ENCODE measurements at places on chromosomes 7 and 10.
A peak's percentile ranks its signal among the peaks of the same experiment; 100 is the strongest.

DNA sequence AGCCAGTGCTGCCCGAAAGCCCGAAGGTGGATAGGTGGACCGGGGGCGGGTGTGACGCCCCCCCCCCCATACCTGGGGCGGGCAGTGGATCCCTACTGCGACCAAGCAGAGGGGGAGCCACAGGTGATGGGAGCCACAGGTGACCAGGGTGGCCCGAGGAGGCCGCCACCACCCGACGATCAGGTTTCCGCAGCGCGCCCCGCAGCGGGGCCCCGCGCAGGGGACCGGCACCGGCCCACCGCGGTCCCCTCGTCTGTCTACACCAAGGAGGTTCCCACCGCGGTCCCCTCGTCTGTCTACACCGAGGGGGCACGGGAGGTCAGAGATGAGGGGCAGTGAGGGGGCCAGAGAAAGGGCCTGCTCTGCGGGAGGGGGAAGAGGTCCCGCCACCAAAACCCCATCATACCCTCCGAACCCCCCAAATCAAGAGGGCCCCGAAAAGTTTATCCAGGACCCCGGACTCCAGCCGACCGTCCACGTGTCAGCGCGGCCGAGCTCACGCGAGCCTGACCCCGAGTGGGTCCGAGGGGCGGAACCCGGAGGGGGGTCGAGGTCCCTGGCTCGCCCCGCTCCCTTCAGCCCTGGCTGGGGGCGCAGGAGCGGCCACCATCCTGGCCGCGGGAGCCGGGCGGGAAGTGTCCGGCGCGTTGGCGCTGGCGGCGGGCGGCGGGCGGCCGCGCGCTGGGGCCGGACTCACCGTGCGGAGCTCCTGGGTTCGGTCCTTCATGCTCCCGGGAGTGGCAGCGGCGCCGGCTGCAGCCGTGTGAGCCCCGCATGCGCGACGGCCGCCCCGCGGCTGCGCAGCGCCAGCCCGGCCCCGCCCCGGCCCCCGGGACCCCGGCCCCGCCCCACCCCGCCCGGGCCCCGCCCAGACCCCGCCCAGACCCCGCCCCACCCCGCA, at the start of gene STX1A:
Gene STX1A, minus strand, starts transcription at position 765 of the 901 bp plus-strand sequence. Its CDS starts 38 bp downstream, at position 727.
- peak; percentile 77 for DNase-seq

GRCh38 chr10:88813200-88813599, 10.7 kb downstream of the LIPM start:
- no peak for DNase-seq

- no peak for DNase-seq
These were observed 208.1 kb downstream of the TCF7L2 start for GRCh38 chr10:113158183-113158582.

GRCh38 chr7:98199131-98199530, 12.1 kb upstream of the BHLHA15 start:
- no peak for DNase-seq

- no peak for DNase-seq
These were observed 23.8 kb upstream of the AKR1C1 start for GRCh38 chr10:4939224-4940072.

DNA sequence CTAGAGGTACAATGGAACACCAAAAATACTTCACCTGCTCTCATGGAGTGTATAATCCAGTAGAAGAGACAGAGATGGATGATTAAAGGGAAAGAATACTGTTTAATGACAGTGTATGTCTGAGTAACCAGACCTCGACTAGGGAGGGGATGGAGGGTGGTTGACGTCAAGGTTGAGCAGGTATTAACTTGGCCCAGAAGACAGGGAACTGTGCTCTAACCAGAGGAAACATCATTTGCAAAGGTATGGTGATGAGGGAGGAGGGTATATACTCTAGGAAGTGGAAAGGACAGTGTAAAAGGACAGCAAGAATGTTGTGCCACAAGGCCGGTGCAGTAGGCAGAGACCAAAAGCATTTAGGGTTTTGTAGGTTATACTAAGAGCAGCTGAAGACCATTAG, 2.9 kb downstream of the MIOS start:
- no peak for DNase-seq

DNA sequence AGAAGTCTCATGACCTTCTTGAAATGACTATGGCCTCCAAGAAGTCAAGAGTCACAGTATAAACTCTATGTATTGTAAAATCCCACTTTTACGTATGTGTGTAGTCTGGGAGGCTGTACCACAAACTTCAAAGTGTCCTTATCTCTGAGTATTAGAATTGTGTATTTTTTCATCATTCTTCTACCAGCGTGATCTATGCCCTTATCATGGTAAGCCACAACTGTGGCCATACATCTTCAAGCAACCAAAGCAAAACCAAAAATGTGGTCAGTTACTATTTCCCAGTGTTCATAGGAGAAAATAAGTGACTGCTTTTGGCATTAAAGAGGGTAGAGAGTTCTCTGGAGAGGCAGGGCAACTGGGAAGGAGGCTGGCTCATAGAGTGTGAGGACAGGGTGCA, 42.8 kb downstream of the SPOCK2 start:
- DNase-seq = no peak

- DNase-seq = no peak
These were observed 240.7 kb downstream of the TCERG1L start for GRCh38 chr10:131070856-131071255.

DNA sequence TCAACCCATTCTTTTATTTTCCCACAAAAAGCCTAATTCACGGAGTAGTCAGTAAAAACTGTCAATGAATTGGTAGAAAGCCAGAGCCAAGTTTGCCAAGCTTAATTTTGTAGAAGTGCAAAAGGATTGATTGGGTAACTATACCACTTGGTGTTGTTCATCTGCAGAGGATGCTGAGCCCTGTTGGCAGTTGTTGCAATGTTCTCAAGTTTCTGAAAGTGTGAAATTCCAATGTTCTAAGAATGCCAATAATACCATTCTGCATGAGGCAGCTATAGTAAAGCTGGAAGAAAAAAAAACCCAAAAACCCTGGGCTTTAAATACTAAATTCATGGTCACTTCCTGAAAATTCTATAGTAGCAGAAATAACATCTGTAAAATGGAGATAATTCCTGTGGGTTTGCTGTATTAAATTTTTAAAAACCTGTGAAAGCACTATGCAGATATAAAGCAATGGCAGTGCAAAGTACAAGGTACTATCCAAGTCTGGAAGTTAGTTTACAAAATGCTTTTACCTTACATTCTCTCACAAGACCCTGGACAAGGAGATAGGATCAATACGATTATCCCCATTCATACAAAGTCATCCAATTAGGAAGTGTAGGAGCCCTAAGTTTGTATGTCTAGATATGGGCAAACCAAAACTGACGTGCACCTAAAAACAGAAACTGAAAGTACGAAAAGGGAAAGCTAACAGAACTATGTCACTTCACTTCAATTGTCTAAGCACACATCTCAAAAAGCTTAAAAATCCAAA, 6.0 kb upstream of the PON1 start:
- no peak for DNase-seq

DNA sequence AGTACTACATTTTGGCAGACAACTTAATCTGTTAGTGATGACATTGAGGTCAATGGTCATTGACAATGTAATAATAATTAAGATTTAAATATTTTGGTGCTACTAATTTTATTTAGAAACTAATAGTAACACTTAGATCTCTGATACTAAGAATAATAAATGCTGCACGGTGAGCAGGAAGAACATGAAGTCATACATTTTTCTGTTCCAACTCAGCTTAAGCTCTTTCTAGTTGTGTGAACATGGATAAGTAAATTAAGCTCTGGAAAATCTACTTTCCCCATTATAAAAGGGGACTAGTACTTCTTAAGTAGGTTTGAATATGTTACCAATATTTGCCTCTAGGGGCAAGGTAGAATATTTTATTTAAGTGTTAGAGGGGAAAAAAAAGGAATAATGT, 65.9 kb upstream of the MEOX2 start:
- DNase-seq = no peak

DNA sequence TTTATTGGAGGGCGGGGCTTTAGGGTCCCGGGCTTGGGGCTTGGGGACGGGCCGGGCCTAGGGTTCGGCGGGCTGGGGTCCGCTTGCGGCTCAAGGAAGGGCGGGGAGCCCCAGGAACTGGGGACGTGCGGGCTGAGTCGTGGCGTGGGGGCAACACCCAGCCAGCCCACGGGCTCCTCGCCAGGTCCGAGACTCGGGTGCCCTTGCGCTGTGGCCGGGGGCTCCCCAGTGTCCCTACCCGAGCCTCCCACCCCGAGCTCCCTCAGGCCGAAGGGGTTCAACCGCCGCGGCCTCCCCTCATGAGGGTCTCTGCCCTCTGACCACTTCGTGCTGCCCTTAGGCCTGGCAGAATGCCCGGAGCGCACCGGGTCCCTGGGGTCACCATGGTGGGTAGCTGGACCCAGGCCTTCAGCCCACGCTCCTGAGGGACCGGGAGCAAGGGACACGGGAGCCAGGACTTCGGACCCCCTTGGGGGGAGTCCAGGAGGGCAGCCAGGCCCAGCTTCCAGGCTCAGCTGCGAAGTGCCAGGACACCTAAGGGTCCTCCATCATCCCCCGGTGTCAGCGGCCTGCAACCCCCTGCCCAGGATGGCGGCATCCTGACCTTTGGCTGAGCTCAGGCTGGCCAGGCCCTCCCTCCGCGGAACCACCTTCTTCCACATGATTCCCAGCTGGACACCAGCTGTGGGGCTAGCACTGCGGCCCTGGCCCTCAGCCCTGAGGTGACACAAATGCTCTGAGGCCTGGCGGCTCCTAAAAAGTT, 524 bp upstream of the FUOM start:
- no peak for DNase-seq

GRCh38 chr7:148722340-148723165, 23.9 kb downstream of the CUL1 start:
- no peak for DNase-seq

DNA sequence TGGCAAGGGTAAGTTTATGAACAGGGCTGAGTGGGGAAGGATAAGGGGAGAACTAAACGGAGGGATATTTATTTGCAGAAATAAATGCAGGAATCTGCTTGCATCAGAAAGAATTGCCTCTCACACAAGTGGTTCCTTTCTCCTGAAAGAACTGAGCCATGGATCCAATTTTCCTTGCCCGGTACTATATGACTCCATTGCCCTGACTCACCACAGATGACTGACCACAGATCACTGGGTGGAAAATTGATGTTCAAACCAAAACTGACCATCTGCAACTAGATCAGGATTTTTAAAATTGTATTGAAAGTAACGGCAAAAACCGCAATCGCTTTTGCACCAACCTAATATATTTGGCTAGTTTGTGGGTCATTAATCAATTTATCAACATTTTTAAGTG, 6.2 kb upstream of the MACC1 start:
- no peak for DNase-seq

- no peak for DNase-seq
These were observed 17.6 kb downstream of the PODXL start for GRCh38 chr7:131538813-131539179.

All from mesothelial cell of epicardium (in vitro differentiated cells).